ENCODE measurements at places on chromosomes 16 and 17. TPM values are rescaled to one million over a fixed set of nuclear protein-coding genes. Genes with fewer than 3 reads are reported as not detected.

TP53TG3F gene
- not detected for total RNA-seq

MTHFSD gene
- total RNA-seq: 22.1 TPM

MPP3 gene
- total RNA-seq: 10.0 TPM

ARL5C gene
- not detected for total RNA-seq

ULK2 gene
- total RNA-seq: 18.9 TPM

PALB2 gene
- 8.4 TPM for total RNA-seq

PRSS8 gene
- total RNA-seq: not detected

All from smooth muscle cell of trachea (primary cell).